ENCODE measurements at places on chromosomes 5 and 9.

GRCh38 chr9:93123561-93124283 is 10.3 kb downstream of the NINJ1 start:
- DNase-seq = no peak

- DNase-seq = no peak
These were observed 114.2 kb downstream of the TTC39B start for GRCh38 chr9:15192856-15193255.

DNA sequence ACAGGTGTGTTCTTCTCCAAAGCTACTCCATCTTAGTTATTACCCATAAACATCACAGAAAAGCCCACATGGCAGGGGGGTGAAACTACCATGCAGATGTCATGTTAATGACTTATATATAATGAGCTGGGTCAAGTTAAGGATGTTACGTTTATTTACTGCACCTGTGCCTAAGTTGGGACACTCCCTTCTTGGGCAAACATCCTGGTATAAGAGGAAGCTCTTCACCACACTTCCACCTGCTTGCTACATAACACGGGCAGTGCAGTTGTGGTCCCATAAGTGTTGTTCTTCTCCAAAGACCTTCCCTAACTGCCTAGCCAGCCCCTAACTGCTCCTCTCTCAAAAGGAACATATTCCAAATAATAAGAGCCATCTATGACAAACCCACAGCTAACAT is 9.3 kb upstream of the ZCCHC9 start:
- peak; percentile 15 for DNase-seq

GRCh38 chr9:96514108-96514799 is 64.3 kb downstream of the HABP4 start:
- DNase-seq = no peak

DNA sequence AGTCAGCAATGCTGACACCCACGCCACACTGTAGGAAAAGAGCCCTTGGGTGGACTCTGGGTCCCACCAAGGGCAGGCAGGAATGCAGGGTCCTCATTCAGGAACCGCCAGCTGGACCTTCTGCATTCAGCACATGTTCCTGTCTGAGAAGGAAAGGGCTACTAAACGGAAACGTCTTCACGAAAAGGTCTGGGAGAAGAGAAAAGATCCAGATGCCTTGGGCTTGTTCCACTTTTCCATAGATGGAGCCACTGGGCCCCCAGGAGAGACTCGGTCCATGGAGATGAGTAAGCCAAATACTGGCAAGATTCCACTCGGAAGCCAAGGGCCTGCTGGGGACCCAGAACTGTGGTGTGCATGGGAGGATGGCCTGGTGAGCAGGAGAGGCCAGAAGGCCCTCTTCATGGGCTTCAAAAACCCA is 38.4 kb downstream of the LHFPL2 start:
- no peak for DNase-seq

DNA sequence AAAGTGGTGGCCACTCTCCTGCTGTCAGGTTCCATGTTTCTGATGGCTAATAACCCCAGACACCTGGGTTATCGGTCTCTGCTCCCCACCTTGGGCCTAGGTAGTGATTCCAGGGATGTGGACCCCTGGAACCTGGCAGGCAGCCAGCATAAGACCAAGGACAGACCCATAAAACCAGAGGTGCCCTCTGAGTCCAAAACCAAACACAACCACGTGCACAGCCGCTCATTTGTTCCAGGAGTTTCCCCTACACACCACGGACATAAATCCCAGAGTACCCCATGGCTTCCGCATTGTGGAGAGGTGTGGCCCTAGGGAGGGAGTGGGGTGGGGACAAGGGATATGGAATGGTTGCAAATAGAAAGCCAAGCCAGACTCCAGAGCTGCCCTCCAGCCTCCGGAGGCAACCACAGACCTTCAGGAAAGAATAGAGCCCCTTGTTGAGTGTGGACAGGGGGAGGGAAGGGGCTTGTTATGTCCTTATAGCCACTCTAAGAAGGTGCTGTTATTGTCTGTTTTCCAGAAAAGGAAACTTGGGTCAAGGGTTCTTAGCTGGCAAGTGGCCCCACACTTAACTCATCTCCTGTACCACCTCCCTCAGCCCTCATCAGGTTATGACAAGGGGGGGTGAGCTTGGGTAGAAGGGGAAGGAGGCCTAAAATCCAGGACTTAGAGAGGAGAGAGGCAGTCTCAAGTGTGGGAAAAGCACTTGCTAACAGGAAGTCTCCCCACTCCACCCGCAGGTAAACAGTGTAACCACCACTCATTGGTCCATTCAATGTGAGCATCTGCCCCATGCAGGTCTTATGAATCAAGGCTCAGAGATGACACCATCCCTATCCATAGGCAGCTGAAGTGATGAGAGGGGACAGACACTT is 23.6 kb upstream of the CYSTM1 start:
- no peak for DNase-seq

GRCh38 chr9:116202219-116202912 is 48.8 kb downstream of the PAPPA start:
- DNase-seq = no peak

- no peak for DNase-seq
These were observed 210.1 kb downstream of the EPB41L4A start for GRCh38 chr5:112208699-112209615.

GRCh38 chr9:69455311-69455710 is 130.3 kb downstream of the ENTREP1 start:
- no peak for DNase-seq

DNA sequence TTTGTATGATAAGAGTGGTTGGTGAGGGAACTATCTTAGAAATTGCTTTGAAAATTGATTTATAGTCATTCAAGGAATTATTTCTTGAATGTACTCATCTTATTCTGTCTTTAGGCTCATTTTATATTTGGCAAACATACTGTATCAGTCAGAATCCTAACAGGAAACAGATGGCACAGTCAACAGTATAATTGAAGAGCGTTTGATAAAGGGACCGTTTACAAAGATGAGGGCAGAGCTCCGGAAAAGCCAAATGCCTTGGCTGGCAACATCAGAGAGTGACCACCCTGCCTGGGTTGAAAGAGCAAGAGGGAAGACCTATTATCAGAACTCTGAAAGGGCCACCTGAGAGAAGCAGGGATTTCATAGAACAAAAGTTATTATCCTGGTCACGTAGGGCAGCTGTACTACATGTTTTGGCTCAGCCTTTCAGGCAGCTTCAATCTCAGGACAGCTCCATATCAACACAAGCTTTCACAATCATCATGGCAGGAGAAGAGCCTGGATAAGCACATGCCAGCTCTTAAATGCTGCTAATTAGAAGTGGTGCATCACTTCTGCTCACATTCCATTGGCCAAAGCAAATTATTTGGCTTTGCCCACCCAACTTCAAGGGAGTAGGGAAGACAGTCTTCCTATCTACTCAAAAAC is 47.2 kb upstream of the ARL15 start:
- no peak for DNase-seq

GRCh38 chr9:127162864-127163365 is 40.5 kb upstream of the ANGPTL2 start:
- DNase-seq = no peak

GRCh38 chr9:93159601-93160471 is 24.1 kb upstream of the WNK2 start:
- DNase-seq = peak; percentile 56

DNA sequence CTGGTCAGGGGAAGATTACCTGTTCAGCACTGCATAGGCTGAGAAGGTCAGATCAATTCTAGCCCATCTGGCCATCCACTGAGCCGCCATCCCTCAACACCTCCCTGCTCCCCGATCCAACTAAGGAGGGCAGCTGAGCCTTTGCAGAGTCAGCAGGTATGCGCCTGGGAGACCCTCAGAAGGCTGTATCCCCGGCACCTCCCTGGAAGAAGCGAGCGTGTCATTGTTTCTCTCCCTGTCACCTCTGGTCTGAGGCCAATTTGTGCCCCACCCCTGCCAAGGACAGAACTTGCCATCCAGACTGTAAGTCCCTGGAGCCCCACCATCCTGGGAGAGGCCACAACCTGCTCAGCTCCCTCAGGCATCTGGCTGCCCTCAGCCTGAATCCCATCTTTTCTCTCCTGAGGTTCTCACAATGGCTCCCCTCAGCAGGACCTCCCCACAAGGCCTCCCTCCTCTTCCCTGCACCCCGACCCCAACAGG is 2.6 kb downstream of the CLTB start:
- no peak for DNase-seq

DNA sequence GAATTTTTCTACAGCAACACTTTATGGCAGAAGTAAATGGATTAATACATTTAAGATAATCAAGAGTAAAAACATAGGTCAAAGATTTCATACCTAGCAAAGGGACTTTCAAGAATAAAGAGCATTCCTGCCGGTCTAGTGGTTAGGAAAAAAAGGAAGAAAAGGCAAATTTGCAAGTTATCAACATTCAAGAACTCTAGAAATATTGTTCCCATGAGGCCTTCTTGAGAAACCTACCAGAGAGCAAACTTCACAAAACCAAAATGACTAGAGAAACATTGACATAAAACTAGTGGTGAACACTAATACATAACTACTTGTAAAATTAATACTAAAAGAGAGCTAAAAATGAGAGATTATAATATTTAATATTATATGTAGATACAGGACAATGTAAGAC is 320.2 kb upstream of the RGMB start:
- DNase-seq = no peak

GRCh38 chr5:116381201-116381600 is 193.4 kb downstream of the SEMA6A start:
- no peak for DNase-seq

DNA sequence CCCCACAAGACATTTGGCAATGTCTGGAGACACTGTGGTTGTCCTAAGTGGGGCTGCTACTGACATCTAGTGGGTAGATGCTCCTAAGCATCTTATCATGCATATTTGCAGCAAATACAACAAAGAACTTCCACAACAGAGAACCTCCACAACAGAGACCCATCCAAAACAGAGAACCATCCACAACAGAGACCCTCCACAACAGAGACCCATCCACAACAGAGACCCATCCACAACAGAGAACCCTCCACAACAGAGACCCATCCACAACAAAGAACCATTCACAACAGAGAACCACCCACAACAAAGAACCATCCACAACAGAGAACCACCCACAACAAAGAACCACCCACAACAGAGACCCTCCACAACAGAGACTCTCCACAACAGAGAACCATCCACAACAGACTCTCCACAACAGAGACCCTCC is 32.8 kb downstream of the ARPC5L start:
- peak; percentile 51 for DNase-seq

GRCh38 chr5:81427566-81427965 is 33.6 kb upstream of the ACOT12 start:
- no peak for DNase-seq

DNA sequence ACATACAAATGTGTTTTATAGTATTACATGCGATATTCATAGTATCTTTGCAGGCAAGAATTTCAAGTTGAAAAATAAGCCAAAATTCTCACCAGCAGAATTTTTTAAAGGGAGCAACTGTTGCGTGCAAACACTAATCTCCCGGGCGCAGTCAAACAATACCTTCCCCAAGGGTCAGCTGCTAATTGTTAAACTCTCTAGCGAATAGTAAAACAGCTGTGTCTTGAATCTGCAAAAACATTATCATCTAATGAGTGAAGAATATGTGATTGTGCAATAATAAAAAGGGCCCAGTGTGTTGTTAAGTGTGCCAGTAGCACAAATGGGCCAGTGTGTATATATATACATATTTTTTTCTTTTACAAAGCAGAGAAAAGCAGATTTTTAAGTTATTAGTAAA is 131.4 kb downstream of the CCDC192 start:
- DNase-seq = no peak

DNA sequence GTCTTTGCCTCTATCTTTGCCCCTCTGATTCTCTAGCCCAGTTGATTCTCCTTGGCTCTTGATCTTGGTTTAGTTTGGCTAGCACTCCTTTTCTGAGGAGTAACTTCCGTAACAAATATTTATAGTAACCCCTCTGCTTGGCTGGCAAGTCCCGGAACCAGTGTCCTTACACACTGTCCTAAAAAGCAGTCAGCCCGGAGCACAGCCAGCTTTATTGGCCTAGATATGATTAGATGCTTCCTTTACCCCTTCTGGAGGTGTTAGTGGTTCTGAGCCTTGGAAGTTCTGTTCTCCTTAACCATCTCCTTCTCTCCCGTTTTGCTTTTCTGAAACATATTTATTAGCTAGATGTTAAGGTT is 17.0 kb upstream of the MSMP start:
- DNase-seq = no peak

GRCh38 chr5:150146862-150147601 is 8.6 kb downstream of the PDGFRB start:
- no peak for DNase-seq

GRCh38 chr5:7261049-7261448 is 134.9 kb upstream of the ADCY2 start:
- peak; percentile 9 for DNase-seq

GRCh38 chr5:14490309-14490711 is 91.3 kb upstream of the OTULINL start:
- no peak for DNase-seq

DNA sequence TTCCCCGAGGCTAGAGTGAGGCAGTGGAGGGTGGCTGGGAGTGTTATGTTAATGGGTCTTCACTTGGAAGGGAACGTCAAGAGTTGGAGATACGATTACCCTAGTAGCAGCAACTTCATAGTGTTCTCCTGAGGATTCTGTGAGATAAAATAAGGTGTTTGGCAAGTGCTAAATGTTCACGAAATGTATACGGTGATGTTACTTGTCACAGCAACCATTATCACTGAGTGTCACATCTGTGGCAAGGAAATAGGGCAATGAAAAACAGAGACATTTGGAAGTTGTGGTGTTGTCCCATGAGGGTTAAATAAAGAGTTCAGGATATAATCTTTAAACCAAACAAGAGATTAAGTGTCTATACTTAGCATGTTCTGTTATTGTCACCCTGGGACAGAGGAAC is 183.3 kb downstream of the ALDH1A1 start:
- no peak for DNase-seq

GRCh38 chr9:35557320-35557719 is 47.7 kb upstream of the TESK1 start:
- no peak for DNase-seq

- DNase-seq = no peak
These were observed 140.8 kb downstream of the COL23A1 start for GRCh38 chr5:178449163-178450070.
